ENCODE measurements at places on chromosomes 1 and 21. TPM values are rescaled to one million over a fixed set of nuclear protein-coding genes. Genes with fewer than 3 reads are reported as not detected.

Gene GNAT2
- not detected for total RNA-seq

Gene RAB3GAP2
- total RNA-seq: 14.5 TPM

Gene UAP1
- total RNA-seq: 66.6 TPM

Gene ACOT11
- total RNA-seq: 3.9 TPM

Gene CR1
- 1.3 TPM for total RNA-seq

Gene OR2T29
- not detected for total RNA-seq

Gene DSCAM
- total RNA-seq: 0.26 TPM

Gene AIRE
- 1.0 TPM for total RNA-seq

Gene LRRC41
- 36.6 TPM for total RNA-seq

Gene PLA2G5
- 0.52 TPM for total RNA-seq

Gene AQP10
- 0.26 TPM for total RNA-seq

Gene MIS18A
- 5.2 TPM for total RNA-seq

Gene WLS
- total RNA-seq: 73.4 TPM

Gene GPR37L1
- total RNA-seq: not detected

Gene TINAGL1
- total RNA-seq: 47.2 TPM

Gene GPA33
- total RNA-seq: 1.6 TPM
